ENCODE measurements at places on chromosomes 1 and 21.

GRCh38 chr1:190124068-190124467 lies 353.6 kb downstream of the BRINP3 start:
- DNase-seq: no peak

DNA sequence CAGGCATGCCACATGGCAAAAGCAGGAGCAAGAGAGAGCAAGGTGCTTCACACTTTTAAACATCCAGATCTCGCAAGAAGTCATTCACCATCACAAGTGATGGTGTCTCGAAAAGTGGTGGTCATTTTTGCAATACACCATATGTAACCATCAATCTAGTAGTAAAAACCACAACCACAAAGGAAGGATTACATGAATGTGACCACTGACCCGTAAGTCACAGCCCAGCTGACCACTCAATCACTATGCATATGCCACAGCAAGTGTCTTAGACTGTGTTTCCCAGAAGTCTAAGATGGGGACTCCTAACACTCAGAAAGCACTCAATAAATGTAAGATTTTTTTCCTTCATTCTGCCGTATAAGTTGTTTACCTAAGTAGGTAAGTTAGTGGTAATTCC lies 76.9 kb downstream of the FH start:
- DNase-seq: no peak

DNA sequence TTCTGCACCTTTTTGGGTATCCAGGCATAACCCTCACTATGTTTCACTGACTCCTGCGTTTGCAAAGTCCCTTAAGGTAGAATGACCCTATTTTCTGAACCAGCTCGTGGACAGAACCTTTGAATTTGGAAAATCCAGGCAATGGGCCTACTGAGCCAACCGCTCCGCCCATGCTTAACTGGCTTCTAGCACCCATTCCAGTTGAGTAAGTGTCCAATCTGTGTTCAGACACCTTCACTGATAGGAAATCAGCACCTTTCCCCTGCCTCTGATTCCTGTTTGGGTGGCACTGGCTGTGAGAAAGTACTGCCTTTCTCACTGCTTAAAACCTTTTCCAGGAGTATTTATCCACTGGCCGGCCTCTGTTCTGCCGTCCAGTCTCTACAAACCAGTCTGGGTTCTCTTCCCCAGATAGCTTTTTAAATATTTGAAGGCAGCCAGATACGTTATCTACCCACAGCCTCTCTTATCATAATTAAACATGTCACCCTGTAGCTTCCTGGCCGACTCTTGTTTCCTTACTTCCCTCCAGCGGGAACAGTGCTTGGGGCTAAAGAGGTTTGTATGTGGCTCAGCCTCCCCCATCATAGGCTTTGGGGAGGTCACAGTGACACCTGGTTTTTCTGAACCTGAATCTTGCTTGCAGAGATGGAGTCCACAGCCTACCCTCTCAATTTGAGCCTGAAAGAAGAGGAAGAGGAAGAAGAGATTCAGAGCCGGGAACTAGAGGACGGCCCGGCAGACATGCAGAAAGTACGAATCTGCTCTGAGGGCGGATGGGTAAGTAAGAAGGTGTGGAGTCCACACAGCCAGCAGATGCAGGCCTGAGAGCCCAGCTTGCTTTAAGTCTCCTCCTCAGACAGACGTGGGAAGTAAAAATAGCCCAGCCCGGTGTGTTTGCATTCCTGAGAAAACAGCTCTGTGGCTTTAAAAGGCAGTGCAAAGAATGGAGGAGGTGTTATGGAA lies 1.3 kb downstream of the POGK start:
- no peak for DNase-seq

DNA sequence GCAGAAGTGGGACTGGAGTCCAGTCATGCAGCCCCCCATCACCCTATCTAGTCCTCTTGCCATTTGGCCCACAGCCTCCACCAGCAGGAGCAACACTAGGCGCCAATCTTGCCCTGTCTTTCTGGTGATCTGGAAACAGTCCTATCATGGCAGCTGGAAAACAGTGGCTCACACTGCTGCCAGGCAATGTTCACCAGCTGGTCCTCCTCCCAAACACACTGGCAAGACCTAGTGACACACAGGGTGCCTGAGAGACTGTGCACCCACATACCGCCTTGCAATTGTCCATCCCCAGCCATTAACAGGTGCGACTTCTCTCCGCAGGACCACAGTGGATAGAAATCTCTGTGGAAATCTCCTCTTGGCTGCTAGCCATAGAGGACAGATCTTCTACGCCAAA lies 105.5 kb downstream of the HIVEP3 start:
- DNase-seq: no peak

DNA sequence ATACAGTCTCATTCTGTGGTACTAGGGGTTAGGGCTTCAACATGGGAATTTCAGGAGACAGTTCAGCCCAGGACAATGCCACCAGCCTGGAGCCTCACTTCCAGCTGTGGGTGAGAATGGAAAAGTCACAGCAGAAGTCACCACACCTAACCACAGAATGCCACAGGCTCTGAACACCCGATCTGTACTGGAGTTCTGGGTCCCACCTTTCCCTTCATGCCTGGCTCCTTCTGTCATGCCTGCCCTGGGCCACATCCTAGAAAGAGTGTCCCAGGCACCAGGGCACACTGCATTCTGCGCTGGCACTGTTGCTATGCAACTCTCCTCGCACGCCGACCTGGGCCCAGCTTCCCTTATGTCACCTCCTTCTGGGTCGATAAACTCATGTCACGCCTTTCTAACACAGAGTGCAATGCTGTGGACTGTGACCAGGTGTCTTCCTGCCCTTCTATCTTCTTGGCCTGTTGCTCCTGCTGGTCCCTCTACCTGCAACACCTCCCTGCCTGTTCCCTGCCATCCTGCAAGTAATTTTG lies 21.2 kb downstream of the RCSD1 start:
- no peak for DNase-seq

- DNase-seq: peak; percentile 95
Measured at GRCh38 chr1:8097077-8097799, 71.1 kb upstream of the ERRFI1 start.

DNA sequence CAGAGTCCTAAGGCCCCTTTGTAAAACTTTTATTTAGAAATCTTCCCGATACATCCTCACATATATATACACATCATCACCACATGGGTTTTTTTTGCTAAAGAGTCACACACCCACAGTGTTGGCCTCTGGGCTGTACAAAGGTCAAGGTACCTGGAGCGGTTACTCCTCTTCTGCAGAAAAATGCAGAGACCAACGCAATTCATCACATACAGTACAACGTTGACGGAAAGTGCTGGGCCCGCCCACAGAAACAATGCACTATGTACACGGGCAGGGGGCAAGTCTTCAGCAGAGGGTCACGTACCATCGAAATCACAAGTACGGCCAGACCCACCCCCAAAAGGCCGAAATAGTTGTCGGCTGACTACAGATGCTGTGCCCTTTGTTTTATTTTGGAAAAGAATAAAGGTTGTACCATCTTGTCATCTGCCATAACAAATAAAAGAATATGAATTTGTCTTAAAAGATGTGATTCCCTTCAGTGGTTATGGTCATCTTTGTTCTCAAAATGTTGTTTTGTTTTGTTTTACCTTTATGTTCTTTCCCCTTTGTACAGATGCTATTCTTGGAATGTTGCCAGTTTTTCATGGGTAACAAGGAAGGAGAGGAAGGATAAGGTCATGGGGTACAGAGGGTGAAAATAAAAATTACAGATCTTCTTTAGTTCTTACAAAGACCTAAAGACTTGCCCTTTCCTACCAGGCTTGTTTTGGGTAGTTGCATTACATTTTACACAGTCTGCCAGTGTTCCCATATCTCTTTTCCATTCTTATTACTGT lies 15.6 kb downstream of the TAL1 start:
- no peak for DNase-seq

DNA sequence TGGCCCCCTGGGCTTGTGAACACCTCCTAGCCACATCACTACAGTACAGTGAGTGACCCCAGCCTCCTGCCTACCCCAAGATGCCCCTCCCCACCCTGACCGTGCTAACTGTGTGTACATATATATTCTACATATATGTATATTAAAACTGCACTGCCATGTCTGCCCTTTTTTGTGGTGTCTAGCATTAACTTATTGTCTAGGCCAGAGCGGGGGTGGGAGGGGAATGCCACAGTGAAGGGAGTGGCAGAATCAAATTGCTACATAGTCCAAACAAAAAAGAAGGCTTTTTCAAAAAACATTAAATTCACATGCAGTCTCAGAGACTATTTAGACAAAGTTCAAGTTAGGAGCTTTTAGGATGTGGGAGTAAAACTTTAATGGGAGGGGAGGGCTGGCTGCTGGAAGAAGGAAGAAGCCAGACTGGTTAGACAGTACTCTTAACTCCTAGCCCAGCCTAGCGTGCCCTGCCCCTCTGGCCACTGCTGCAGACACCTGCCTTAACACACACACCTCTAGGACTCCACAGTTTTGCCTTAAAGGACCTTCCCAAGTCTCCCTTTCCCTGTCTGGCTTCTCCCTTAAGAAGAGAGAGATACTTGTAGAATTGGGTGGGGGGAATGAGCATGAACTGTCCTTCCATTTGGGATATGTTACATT lies 9.4 kb downstream of the PEA15 start:
- DNase-seq: no peak

- peak; percentile 81 for DNase-seq
Measured at GRCh38 chr1:23019094-23019862, at the start of gene KDM1A. KDM1A (plus strand) TSS chr1:23019468; CDS start chr1:23019597, 129 bp downstream.

- no peak for DNase-seq
Measured at GRCh38 chr1:157831968-157832626, 9.5 kb downstream of the CD5L start.

Measured in kidney epithelial cell (primary cell).